ENCODE measurements at places on chromosomes 2 and 18. TPM values are rescaled to one million over a fixed set of nuclear protein-coding genes. Genes with fewer than 3 reads are reported as not detected.

Gene HOXD3
- total RNA-seq, result not detected

Gene GPR35
- 3.1 TPM for total RNA-seq

Gene TPO
- total RNA-seq, result 6.0 TPM

Gene GCG
- total RNA-seq, result 2.4 TPM

Gene B3GNT7
- 3.9 TPM for total RNA-seq

Gene SLC11A1
- 32.5 TPM for total RNA-seq

Gene IL1RL1
- total RNA-seq, result 4.6 TPM

Gene LYPD6B
- total RNA-seq, result 4.3 TPM

Gene EML6
- total RNA-seq, result 3.4 TPM

Gene MC4R
- total RNA-seq, result 4.1 TPM

Gene TUBA4B
- 0.72 TPM for total RNA-seq

Gene ANKRD30BL
- 1.7 TPM for total RNA-seq

Gene TMEM17
- total RNA-seq, result 7.0 TPM

Gene THSD7B
- 2.2 TPM for total RNA-seq

Gene CCDC68
- 7.0 TPM for total RNA-seq

Gene CHRNG
- not detected for total RNA-seq

Gene RIT2
- not detected for total RNA-seq

Gene E2F6
- total RNA-seq, result 13.2 TPM

Gene DSG4
- total RNA-seq, result 0.24 TPM

Gene KIAA2012
- total RNA-seq, result 1.7 TPM

Gene CDKL4
- total RNA-seq, result 8.2 TPM

Gene PCARE
- 1.4 TPM for total RNA-seq

Gene ANKRD44
- 59.9 TPM for total RNA-seq

Gene MAL
- 3.6 TPM for total RNA-seq

Gene INO80C
- 13.7 TPM for total RNA-seq

Gene NCKAP1
- total RNA-seq, result 202 TPM

Gene TCF23
- 1.7 TPM for total RNA-seq
